ENCODE measurements at places on chromosomes 5 and 9. TPM values are rescaled to one million over a fixed set of nuclear protein-coding genes. Genes with fewer than 3 reads are reported as not detected.

LHX6 gene
- total RNA-seq: not detected

OGN gene
- not detected for total RNA-seq

GMCL2 gene
- not detected for total RNA-seq

PTPRD gene
- total RNA-seq: 4.9 TPM

IFNA8 gene
- not detected for total RNA-seq

PRR16 gene
- 0.32 TPM for total RNA-seq

ITGA2 gene
- 74.1 TPM for total RNA-seq

PALM2AKAP2 gene
- total RNA-seq: not detected

TLR4 gene
- 32.8 TPM for total RNA-seq

DEPDC1B gene
- total RNA-seq: 17.3 TPM

SPINK4 gene
- total RNA-seq: not detected

NR5A1 gene
- total RNA-seq: not detected

SELENOP gene
- 2.7 TPM for total RNA-seq

TNFAIP8 gene
- 12.3 TPM for total RNA-seq

MORN5 gene
- total RNA-seq: not detected

ZNF618 gene
- total RNA-seq: 10.7 TPM

ANXA2R gene
- total RNA-seq: 3.6 TPM

All from epithelial cell of umbilical artery (primary cell).